T47D (cell line): ENCODE measurements at places on chromosomes 11 and 22.

DNA sequence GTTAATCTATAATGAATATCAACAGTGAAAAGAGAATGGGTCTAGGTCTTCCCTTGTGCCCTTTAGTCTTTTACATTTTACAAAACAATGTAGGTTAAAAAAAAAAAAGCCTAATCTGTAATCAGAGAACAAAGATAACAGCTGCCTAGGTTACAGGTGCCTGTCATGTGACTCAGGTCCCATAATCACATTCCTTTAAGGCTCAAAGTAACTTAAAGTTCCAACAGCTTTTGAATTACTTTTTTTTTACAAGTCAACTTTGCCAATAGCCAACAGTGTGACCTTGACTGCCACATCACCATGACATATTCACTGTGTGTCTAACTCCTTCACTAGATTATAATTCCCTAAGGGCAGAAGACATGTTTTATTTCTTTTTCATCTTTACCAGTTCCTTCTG is 237.0 kb upstream of the API5 start:
- no peak for DNase-seq

GRCh38 chr11:62770778-62771143 is 435 bp upstream of the TAF6L start:
- no peak for DNase-seq

DNA sequence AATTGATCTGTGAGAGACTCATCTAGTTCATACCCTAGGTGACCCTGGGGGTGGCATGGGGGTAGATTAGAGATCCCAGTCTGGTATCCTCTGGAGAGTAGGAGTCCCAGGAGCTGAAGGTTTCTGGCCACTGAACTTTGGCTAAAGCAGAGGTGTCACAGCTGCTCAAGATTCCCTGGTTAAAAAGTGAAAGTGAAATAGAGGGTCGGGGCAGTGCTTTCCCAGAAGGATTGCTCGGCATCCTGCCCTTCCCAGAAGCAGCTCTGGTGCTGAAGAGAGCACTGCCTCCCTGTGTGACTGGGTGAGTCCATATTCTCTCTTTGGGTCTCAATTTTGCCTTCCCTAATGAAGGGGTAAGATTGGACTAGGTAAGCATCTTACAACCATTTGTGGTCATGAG is 653 bp downstream of the IL18BP start:
- no peak for DNase-seq

DNA sequence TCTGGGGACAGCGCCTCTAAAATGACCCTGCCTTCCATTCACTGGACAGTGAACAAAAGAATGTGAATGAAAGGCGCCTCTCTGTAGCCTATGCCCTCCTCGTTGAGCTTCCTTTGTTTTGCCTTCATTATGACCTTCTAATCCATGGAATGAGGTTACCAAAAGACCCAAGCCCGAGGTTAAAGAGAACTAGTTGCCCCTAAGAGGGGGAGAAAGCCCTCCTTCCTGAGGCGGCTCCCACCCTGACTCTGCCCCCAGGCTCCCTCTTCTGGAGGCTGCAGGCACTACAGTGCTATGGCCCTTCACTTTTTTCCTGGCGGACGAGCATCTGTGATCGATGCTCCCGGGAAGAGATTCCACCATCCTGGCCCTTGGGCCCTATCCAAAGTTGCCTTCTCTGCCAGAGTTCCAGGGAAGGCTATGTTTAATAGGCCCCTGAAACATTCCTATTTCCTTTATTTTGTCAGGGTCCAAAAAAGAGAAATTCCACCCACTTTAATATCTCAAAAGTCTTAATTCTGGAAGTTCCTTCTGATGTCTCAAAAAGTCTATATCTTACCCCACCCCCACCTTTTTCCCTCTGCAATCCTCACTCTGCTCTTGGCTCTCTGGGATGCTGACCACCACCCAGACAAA is 147.3 kb downstream of the FEZ1 start:
- DNase-seq = peak; percentile 83

- DNase-seq = no peak
Measured at GRCh38 chr11:133078012-133078411, 454.3 kb downstream of the OPCML start.

- DNase-seq = no peak
Measured at GRCh38 chr11:61574611-61575010, 6.3 kb downstream of the SYT7 start.

DNA sequence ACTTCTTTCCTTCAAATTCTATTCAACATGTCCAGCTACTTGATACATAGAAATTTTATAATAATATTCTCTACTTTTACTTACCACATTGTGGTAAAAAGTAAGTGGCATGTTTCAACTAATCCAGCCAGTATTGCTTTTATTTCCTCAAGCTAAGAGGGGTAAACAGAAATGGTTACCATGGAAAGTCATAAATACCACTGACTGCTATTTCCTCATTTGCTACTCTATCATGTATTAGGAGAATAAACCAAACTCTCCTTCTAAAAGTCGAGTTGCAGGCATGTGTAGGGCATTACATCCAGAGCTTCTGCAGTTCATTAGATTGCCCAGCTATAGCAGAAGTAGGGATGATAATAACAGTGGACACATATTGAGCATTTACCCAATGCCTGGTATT is 208.4 kb downstream of the MAML2 start:
- DNase-seq = no peak

- DNase-seq = no peak
Measured at GRCh38 chr22:30460147-30460546, 11.7 kb downstream of the SEC14L3 start.

DNA sequence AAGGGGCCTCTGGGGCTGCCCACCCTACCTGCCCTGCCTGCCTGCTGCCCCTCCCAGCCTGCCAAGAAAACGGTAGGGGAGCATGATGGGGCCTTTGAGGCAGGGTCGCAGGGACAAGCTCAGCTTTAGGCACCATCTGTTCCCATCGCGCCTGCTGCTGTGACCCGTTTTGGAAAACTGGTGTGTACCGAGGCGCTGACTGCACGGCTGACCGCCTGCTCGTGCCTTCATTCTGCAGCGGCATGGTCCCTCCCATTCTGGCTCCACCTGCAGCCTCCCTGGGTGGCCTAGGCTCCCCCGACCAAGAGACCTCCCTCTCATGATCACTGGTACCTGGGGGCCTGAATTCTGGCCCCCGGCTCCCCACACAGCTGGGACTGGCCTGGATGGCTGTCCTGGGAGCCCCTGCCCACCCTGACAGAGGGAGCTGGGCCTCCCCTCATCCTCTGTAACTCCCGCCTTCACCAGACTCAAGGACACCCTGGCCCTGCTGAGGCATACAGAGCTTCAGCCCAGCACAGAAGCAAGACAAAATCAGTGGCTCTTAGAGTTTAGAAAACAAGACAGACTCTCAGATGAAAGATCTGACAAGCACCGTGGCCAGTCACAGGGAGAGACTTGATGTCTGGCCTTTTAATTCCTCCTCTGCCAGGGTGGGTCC is 6.5 kb upstream of the MYRF start:
- no peak for DNase-seq
